Kidney tubule cell (primary cell): ENCODE measurements at places on chromosomes 12 and 14.

- no peak for DNase-seq
These were observed 311.1 kb upstream of the FKBP4 start for GRCh38 chr12:2483713-2484112.

- peak; percentile 79 for DNase-seq
These were observed 10.7 kb downstream of the TTC5 start for GRCh38 chr14:20295067-20295466.

GRCh38 chr12:52486166-52487105 lies 6.6 kb downstream of the KRT6A start:
- DNase-seq: no peak

- DNase-seq: no peak
These were observed 11.5 kb upstream of the KRT5 start for GRCh38 chr12:52531566-52532300.

DNA sequence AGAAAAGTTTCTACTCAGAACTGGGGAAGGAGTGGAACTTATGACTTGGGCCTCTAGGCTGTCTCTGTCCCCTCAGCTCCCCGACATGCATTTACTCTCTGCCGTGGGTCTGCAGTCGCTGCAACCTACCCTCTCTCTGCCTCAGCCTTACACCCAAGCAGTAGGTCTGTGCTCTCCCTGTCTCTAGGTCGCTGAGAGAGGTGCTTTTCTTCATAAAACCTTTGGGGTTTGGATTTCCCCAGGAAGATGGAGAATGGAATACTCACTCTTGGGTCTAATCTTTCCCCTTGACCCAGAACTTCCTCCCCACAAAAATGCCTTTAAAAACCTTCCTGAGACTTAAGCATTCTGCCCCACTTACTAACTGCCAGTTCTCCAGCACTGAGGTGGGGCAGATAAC lies 12.9 kb downstream of the GPR84 start:
- DNase-seq: no peak

DNA sequence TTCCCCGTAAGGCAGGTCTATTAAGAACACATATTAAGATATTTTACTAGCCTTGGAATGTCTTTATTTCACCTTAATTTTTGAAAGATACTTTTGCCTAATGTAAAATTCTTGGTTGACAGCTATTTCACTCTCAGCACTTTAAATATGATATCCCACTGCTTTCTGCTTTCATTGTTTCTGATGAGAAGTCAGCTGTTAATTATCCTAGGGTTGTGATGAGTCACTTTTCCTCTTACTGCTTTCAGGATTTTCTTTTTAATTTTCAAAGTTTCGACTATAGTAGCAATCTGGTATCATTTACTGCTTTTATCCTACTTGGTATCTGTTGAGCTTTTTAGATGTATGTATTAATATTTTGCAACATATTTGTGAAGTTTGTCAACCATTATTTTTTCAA lies 578.9 kb upstream of the ATP2B1 start:
- no peak for DNase-seq

DNA sequence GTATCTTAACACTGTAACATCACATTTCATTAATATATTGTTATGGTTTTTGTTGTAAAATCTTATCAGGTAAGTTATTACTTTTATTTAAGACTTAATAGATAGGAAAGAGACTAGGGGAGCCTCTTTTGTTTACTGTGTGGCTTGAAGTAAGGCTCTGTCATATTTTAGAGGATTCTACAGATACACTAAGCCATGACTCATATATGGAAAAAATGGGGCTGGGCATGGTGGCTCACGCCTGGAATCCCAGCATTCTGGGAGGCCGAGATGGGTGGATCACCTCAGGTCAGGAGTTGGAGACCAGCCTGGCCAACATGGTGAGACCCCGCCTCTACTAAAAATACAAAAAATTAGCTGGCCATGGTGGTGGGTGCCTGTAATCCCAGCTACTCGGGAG lies 23.6 kb upstream of the NPFF start:
- DNase-seq: no peak

GRCh38 chr12:64558754-64559153 lies 51.5 kb upstream of the RASSF3 start:
- no peak for DNase-seq

DNA sequence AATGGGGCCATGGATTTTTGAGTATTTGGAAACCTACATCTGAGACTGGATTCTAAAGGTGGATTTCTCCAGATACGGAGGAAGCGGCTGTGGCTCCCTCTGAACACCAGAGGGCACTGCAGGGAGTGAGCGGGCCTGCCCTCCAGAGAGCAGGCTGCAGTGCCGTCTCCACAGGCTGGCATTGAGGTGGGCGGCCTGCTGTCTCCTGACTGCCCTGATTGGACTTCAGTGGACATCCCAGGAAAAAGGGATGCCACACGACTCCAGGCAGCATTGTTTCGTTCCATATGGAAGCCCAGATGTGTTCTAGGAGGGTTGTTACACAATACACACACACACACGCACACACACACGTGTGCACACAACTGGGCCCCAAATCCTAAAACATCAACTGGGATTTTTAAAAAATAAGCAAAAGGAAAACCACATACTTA lies 20.9 kb upstream of the ANO2 start:
- peak; percentile 59 for DNase-seq

- no peak for DNase-seq
These were observed 25.3 kb downstream of the RHOJ start for GRCh38 chr14:63229330-63230059.

DNA sequence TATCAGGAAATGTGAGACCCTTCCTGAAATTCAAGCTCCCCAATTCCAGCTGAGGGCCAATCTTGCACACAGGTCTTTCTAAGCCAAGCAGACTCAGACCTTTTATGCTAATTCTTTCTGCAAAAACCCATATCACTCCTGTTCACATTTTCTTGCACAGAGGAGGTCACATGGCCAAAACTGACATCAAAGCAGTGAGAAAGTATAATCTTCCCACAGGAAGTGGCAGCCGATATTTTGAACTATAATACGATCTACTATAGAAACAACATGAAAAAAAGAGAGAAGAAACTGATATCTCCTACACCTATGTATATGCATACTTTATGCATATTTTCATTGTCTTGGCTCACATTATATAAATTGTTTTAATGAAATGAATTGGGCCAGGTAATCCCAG lies 132.9 kb upstream of the SSTR1 start:
- no peak for DNase-seq

DNA sequence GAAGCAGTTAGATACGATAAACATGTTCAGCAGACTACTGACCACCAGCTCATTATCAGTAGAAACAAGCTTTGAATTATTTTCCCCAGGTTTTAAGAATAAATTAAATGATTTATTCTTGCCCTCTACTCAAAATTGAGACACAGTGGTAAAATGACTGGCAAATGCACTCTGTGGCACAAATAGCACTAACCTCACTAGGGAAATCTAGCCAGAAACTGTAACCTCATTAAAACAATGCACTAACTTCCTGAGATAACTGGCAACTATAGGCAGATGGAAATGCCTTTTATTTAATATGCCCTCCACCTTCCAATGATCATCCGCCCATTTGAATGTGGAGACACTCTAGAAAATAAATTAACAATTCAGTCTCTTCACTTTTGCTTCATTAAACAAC lies 33.2 kb downstream of the CPNE8 start:
- no peak for DNase-seq

- no peak for DNase-seq
These were observed 143.1 kb downstream of the SYT10 start for GRCh38 chr12:33296529-33296928.

- DNase-seq: peak; percentile 92
These were observed 43.5 kb downstream of the DNAI7 start for GRCh38 chr12:25151476-25151875.

GRCh38 chr12:108679106-108679681 lies 45.5 kb upstream of the SELPLG start:
- no peak for DNase-seq

- DNase-seq: peak; percentile 88
These were observed 18.9 kb upstream of the POC1B start for GRCh38 chr12:89544681-89545184.

- DNase-seq: no peak
These were observed 21.9 kb downstream of the CLEC9A start for GRCh38 chr12:10052193-10052913.

- no peak for DNase-seq
These were observed 225.0 kb upstream of the G2E3 start for GRCh38 chr14:30333934-30334333.

DNA sequence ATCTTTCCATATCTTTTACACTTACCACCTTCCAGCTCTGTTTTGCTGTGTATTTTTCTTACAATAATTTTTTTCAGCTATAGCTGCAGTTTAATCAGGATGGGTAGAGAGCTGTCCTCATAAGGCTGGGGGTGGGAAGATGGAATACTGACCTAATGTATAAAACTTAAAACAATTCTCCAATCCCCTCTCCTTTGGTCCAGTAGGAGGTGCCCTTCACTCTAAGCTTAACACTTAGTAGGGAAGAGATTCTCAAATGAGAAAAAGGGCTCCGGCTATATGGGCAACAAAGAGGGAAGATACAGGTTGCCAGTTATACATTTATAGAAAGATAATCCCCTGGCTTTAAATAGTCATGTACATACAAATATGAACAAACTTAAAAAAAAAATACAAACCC lies 2.8 kb downstream of the ORMDL2 start:
- no peak for DNase-seq

- no peak for DNase-seq
These were observed 5.2 kb upstream of the AP1G2 start for GRCh38 chr14:23572836-23573235.
